ENCODE measurements at places on chromosomes 13 and 19.

DNA sequence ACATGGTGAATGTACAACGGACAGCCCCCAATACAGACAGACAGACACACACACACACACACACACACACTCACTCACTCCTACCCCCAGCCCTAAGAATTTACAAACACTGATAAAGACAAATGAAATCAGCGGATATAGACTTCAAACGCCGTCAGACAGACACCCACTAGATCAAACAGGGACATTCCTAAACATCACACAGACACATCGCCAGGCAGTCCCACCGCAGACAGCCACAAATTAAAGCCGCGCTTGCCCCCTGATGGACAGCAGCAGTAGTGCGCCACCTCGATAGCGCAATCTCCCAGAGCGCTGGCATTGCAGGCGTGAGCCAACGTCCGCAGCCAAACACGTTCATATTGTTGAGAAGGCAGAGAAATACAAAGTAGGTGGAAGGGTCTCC lies 24.7 kb upstream of the ADGRE1 start:
- peak; percentile 89 for DNase-seq

- peak; percentile 55 for DNase-seq
Observed at GRCh38 chr13:105410602-105411001, 1124.9 kb downstream of the EFNB2 start.

- peak; percentile 73 for DNase-seq
Observed at GRCh38 chr13:28415994-28416421, 78.9 kb downstream of the FLT1 start.

DNA sequence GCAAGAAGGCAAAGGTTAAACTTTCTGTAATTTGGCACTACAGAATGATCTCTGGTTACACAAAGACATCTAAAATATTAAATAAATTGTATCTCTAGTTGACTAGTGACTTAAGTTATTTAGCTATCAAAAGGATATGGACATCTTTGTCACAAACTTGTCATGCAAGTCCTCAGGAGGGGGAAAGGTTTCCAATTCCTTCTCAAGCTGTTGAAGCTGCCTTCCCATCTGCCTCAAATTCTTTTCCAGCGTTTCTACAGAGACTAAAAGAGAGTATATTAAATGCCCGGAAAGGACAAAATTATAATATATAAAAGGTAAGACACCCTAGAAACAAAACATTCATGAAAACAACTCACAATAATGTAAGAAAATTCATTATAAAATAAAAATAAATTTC lies 324.5 kb downstream of the DIAPH3 start:
- DNase-seq, result no peak

DNA sequence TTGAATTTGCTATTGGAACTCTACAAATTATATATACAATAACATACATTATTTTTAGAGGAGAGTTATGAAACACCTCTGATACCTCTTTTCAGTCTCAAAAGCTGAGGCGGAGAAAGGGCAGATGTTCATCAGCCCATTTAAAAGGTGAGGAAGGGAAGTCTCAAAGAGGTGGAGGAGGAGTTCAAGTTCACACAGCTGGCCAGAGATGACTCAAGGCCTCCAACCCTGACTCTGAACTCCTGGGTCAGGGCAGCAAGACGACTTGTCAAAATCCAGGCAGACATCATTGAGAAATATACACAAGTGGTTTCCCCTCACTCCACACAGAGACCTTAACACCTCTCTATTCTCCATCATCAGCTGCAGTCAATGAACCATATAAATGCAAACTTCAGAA lies 2.1 kb downstream of the SIAH3 start:
- peak; percentile 39 for DNase-seq

DNA sequence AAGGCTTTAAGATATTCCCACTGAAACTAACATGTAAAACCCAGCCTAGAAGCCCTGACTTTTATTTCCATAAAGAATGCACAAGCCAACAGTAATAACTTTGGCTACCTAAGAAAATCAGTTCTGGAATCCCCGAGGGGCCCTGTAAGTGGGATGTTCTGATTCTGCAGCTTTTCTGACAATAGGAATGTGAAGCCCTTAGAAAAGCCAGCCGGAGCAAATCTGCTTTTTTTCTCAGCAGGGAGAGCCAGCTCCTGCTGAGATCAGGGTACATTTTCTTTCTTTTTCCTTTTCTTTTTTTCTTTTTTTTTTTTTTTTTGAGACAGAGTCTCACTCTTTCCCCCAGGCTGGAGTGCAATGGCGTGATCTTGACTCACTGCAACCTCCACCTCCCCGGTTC lies 8.0 kb upstream of the GARRE1 start:
- no peak for DNase-seq

DNA sequence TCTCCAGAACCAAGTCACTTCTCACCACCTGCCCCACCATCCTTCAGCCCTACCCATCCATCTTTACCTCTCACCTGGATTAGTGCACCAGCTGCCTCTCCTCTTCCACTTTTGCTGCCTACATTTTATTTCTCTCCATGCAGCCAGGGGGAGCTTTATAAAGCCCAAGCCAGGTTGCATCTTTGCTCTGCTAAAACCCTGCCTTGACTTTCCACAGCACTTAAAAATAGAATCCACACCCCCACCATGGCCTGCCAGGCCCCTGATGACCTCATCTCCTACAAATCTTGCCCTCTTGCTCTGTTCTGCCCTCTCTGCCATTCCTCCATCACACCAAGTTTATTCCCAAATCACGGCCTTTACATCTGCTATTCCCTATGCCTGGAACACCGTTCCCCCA lies 1.8 kb downstream of the HOOK2 start:
- peak; percentile 49 for DNase-seq

- no peak for DNase-seq
Observed at GRCh38 chr13:88623150-88623549, 952.0 kb downstream of the SLITRK5 start.

GRCh38 chr13:98786023-98786422 lies 33.6 kb upstream of the SLC15A1 start:
- no peak for DNase-seq

GRCh38 chr19:5949792-5950305 lies 28.1 kb downstream of the RANBP3 start:
- no peak for DNase-seq

Data from NB4 (cell line).